ENCODE measurements at places on chromosomes 3 and 15.
A peak's percentile ranks its signal among the peaks of the same experiment; 100 is the strongest.

GRCh38 chr3:149243540-149243939, 21.9 kb upstream of the CP start:
- DNase-seq = no peak

DNA sequence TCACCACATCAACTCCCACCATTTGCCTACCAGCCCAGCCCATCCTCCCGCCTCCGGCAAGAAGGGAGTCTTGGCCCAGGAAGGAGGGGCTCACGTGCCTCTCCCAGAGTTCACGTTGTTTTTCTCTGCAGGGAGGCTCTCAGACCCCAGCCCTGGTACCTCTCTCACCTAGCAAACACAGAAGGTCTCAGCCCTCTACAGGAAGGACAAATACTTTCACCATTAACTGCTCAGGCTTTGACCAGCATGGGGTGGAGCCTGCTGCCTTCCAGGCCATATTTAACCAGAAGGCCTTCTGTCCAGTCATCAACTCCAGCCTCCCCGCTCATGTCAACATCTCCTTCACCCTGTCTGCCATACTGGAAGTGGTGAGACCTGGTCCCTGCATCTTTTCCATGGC, 19.0 kb upstream of the HTR3E start:
- DNase-seq = no peak

DNA sequence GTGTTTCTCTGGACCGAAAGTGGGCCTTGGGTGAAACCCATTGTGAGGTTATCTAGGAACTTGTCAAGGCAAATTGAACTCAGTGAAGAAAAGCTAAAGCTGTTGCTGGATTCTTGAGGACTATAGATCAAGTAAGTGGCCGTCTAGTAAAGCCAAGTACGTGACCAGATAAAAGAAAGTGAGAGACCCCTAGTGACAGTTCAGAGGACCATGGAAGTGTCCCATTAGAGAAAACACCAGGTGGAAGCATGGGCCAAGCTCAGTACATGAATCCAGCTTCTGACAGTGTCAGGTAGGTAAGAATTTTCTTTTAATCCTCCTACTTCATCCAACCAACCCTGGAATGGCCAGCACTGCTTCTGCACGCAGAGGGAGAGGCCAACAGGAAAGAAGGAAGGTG, 349.3 kb upstream of the RGMA start:
- DNase-seq = no peak

DNA sequence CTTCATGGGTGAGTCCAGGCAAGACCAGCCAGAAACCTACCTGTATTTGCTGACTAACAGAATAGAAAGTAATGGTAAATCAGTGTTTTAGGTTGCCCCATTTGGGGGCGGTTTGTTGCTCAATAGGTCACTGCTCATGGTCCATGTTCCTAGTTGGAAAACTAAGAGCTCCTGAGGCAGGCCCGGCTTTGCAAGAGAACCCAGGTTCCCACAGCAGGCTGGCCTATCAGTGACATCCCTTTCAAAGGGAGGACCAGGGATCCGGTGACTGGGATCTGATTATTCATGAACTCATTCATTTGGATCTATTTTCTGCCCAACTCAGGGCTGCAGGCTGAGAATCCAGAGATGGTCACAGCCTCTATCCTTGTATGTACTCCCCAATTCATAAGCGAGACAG, 163.9 kb downstream of the WNT7A start:
- DNase-seq = no peak

DNA sequence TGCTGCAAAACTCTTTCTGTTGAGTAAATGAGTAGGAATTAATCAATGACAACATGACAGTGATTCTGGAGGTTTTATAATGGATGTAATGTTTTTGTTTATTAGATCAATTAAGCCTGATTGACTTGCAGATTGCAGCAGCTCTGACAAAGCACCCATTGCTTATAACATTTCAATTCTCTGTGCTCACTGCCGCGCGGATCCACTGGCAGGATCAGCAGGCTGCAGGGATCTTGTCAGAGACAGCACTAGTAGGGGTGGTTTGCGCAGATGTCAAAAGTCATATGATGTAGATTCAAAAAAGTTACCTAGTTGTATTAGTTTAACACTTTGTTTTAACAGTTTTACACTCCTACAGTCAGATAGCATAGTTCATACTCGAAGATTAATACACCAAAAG, 93.4 kb downstream of the MBNL1 start:
- DNase-seq = no peak

DNA sequence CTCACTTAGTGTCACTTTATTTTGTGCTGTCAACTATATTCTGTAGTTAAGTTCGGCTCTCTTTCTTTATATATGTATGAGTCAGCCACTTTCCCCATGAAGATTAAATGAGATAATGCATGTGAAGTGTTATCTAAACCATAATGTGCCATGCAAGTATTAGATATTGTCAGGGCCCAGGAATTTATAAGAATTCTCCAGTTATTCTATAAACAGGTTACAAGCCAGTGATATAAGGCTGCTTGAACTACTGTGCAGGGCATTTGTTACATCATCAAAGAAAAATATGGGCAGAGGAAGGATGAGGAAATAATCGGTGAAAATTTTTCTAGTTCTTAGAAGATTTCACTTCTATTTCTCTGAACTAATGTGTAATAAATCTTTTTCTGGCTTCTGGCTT, 1049.0 kb upstream of the NR2F2 start:
- DNase-seq = no peak

GRCh38 chr3:129738172-129738571, 131.7 kb upstream of the PLXND1 start:
- DNase-seq = no peak

DNA sequence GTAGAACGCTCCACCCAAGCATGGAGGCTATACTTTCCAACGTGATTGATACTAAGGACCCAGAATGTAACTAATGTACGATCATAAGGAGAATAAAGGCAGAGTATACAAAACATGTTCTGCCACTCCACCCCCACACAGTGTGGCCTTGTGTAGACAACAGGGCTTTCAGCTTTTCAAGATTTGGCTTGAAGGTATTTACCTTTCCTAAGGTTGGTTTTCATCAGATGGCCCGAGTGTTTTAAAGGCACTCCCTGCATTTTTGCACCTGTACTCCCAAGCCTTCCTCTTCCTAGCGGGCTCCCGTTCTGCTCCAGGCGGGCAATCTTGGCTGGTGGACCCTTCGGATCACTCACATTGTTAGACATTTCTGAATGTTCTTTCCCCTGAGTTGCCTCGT, 4.6 kb downstream of the SATB1 start:
- DNase-seq = no peak

DNA sequence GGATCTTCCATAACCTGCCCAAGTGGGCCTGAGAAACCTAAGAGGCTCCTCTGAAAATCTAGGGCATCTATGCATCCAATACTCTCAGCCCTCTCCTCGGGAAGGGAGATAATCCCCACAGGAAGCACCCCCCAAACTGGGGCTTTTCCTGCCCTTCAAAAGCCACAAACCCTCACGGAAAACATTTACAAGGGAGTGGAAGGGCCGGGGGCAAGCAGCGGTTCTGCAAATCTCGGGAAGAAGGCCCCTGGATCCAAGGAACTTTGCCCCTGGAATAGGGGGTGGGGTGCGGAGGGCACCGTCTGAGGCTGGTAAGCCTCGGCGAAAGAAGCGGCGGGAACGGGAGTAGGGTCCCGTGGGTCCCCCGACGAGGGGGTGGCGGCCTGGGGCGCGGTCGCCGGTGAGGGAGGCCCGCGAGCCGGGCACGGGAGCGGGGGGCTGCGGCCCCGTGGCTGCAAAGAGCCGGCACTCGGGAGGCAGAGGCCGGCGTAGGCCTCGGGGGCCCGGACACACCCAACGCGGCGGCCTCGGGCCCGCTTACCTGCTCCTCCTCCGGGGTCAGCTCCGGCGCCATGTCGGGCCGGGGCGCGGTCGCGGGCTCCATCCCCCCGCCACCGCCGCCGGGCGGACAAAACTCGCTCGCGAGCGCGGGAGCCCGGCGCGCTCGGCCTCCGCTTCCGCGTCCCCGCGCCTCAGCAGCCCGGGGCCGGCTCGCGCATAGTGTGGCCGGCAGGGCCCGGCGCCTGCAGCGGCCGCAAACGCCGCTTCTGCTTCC, 755 bp downstream of the PTPN9 start:
- peak; percentile 20 for DNase-seq

GRCh38 chr3:112908252-112908651, 61.6 kb upstream of the CD200R1L start:
- no peak for DNase-seq

DNA sequence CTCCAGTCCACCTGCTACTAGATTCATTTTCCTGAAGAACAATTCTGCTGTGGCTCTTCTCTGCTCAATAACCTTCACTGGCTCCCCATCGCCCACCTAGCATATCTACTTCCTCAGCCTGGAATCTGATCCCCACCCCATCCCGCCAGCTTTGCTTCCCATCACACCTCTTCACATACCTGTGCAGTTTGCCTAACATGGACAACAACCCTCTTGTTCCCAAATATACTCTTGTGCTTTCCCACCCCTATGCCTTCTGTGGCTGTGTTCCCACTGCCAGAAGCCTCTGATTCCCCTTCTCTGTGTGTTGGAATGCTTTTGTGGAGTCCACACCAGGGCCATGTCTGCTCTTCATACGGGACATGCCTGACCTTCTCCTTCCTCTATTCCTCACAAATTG, 29.5 kb downstream of the CMTM7 start:
- no peak for DNase-seq

GRCh38 chr3:136994772-136995516, 37.2 kb downstream of the IL20RB start:
- DNase-seq = no peak

- no peak for DNase-seq
Measured at GRCh38 chr15:35834216-35834830, 288.4 kb upstream of the DPH6 start.

All from WERI-Rb-1 (cell line).